Endodermal cell (in vitro differentiated cells): ENCODE measurements at places on chromosomes 6 and 20. TPM values are rescaled to one million over a fixed set of nuclear protein-coding genes. Genes with fewer than 3 reads are reported as not detected.

Gene UTRN
- total RNA-seq: 67.7 to 105 TPM (median 76.4 TPM) in 3 replicates

Gene DOK5
- 3.1 to 4.6 TPM (median 3.1 TPM) in 3 replicates for total RNA-seq

Gene EPPIN
- total RNA-seq: not detected in 3 replicates

Gene OOEP
- not detected in 3 replicates for total RNA-seq

Gene ABCF1
- total RNA-seq: 81.9 and 84.9 TPM in 2 replicates

Gene SIRPA
- total RNA-seq: 4.9 and 5.1 TPM in 2 replicates

Gene SNAI1
- 13.1 to 19.0 TPM (median 13.5 TPM) in 3 replicates for total RNA-seq

Gene FABP7
- total RNA-seq: 1.9 to 3.9 TPM (median 3.4 TPM) in 3 replicates

Gene ADGRG6
- total RNA-seq: 26.8 to 32.9 TPM (median 28.8 TPM) in 3 replicates

Gene BLOC1S5
- 10.1 to 25.6 TPM (median 17.6 TPM) in 3 replicates for total RNA-seq

Gene RFX6
- total RNA-seq: 0.66 to 1.2 TPM (median 1.2 TPM) in 3 replicates

Gene ZNF217
- total RNA-seq: 123 and 127 TPM in 2 replicates

Gene C6orf58
- not detected in 2 replicates for total RNA-seq

Gene REPS1
- 34.1 and 41.7 TPM in 2 replicates for total RNA-seq

Gene SLC24A3
- 1.8 TPM in 2 replicates for total RNA-seq

Gene CALHM5
- 0.14 and 0.20 TPM in 2 replicates for total RNA-seq

Gene ATXN1
- total RNA-seq: 10.4 to 30.9 TPM (median 18.4 TPM) in 3 replicates

Gene RBPJL
- total RNA-seq: not detected in 3 replicates

Gene FAM135A
- 25.3 and 25.8 TPM in 2 replicates for total RNA-seq

Gene PLN
- total RNA-seq: not detected in 2 replicates

Gene E2F1
- 33.2 and 33.7 TPM in 2 replicates for total RNA-seq

Gene BPIFA3
- not detected in 2 replicates for total RNA-seq

Gene COL11A2
- 1.4 to 2.8 TPM (median 2.3 TPM) in 3 replicates for total RNA-seq

Gene B4GALT5
- 29.8 to 61.3 TPM (median 57.0 TPM) in 3 replicates for total RNA-seq

Gene RAE1
- 35.9 to 44.7 TPM (median 43.8 TPM) in 3 replicates for total RNA-seq

Gene UNC93A
- total RNA-seq: 4.0 and 4.9 TPM in 2 replicates

Gene NEU1
- 42.4 to 52.3 TPM (median 47.9 TPM) in 3 replicates for total RNA-seq

Gene RSPO4
- total RNA-seq: 3.3 to 4.6 TPM (median 3.8 TPM) in 3 replicates

Gene NFKBIE
- 7.2 and 8.3 TPM in 2 replicates for total RNA-seq

Gene SLC17A1
- not detected in 3 replicates for total RNA-seq

Gene OTOR
- total RNA-seq: not detected in 3 replicates

Gene HTR1B
- total RNA-seq: 1.7 to 2.9 TPM (median 2.5 TPM) in 3 replicates

Gene ANKEF1
- total RNA-seq: 6.1 to 14.6 TPM (median 13.1 TPM) in 3 replicates

Gene FKBP1C
- total RNA-seq: 0.33 to 0.56 TPM (median 0.40 TPM) in 3 replicates

Gene PRND
- total RNA-seq: 0.21 to 1.8 TPM (median 0.24 TPM) in 3 replicates

Gene ADGRF4
- total RNA-seq: 0.18 to 0.94 TPM (median 0.27 TPM) in 3 replicates

Gene NKAIN4
- 1.5 and 1.7 TPM in 2 replicates for total RNA-seq

Gene TDRD6
- 0.04 to 0.20 TPM in 2 of 3 replicates, not detected in the other for total RNA-seq

Gene ARMH2
- not detected in 2 replicates for total RNA-seq

Gene CD93
- total RNA-seq: 0.02 and 0.04 TPM in 2 replicates

Gene DACT2
- total RNA-seq: 39.9 and 44.0 TPM in 2 replicates

Gene PRSS16
- 12.5 and 17.9 TPM in 2 replicates for total RNA-seq

Gene ADTRP
- total RNA-seq: 0.29 and 0.32 TPM in 2 replicates

Gene PAK1IP1
- 16.8 and 19.7 TPM in 2 replicates for total RNA-seq

Gene TCF15
- total RNA-seq: 2.2 to 4.8 TPM (median 2.9 TPM) in 3 replicates

Gene PTK6
- total RNA-seq: 0.21 to 0.38 TPM in 2 of 3 replicates, not detected in the other

Gene CYP24A1
- not detected in 3 replicates for total RNA-seq

Gene ZC2HC1B
- total RNA-seq: not detected in 2 replicates
